Osteocyte (in vitro differentiated cells): ENCODE measurements at places on chromosomes 11 and 22. TPM values are rescaled to one million over a fixed set of nuclear protein-coding genes. Genes with fewer than 3 reads are reported as not detected.
A peak's percentile ranks its signal among the peaks of the same experiment; 100 is the strongest.

LTBP3 gene
- total RNA-seq = 219 and 256 TPM in 2 replicates

CRYBB2 gene
- not detected in 2 replicates for total RNA-seq

- no peak overlapping the region for H3K27ac ChIP-seq
- peaks cover 9% of the 10 kb centered on the region for H3K4me1 ChIP-seq
- H3K27me3 ChIP-seq = no peaks in the 10 kb centered on the region
- no peak for DNase-seq
- H3K36me3 ChIP-seq = peaks cover 9% of the 10 kb centered on the region
Observed at GRCh38 chr22:28299309-28299708, 380.3 kb upstream of the PITPNB start.

DNA sequence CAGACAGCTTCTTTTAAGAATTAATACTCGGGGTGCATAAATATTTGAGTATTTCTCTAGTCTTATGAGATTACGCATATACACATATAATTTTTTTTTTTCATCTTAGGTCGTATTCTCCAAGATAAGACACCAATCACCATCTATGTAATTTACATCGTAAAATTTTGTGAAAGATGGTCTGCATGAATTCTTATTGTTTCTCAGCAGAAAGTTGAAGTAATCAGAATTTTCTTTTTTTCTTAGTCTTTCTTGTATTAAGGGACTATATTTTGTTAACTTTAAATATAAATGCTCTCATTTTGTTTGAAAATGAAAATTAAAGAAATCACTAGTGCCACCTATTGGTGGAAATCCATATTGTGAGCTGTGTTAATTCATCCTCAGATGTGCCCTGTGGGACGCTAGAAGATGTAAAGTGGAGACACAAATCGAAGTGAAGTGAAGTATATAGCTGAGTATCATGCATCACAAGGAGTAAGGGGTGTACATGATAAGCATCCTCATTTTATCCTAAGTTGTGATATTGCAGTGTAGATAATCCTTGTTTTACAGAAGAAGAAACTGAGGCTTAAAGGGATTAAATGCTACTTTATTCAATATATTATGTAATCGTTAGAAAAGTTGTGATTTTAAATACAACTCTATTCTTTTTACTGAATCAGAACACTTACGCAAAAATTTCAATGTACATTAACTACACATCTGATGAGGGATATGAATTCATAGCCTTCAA is 2084.3 kb downstream of the LRRC4C start:
- no peak for DNase-seq
- no peaks in the 10 kb centered on the region for H3K36me3 ChIP-seq
- no peaks in the 10 kb centered on the region for H3K4me1 ChIP-seq
- peaks cover 4% of the 10 kb centered on the region for H3K27me3 ChIP-seq

DNA sequence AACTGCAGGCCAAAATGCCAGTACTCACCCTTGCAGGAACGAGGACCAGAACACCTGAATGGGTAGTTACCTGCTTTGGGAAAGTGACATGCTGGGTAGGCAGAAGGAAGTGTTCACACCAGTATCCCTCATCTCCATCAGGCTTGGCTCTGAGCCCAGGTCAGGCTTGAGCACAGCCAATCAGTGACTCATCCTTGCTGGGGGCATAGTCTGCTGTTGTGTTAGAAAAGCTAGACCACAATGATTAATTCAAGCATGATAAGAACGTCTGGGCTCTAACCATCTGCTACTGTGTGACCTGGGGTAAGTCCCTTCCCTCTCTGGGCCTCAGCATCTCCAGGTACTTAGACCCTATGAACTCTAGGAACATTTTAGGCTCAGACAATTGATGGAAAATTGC is 450.4 kb downstream of the MIAT start:
- peaks cover 95% of the 10 kb centered on the region for H3K4me1 ChIP-seq
- no peak overlapping the region for H3K4me3 ChIP-seq
- peak overlapping the region; percentile 76 for H3K27ac ChIP-seq
- H3K36me3 ChIP-seq = no peaks in the 10 kb centered on the region
- no peak for DNase-seq

GRCh38 chr11:126926376-126926791 is 74.2 kb downstream of the KIRREL3 start:
- H3K36me3 ChIP-seq = no peaks in the 10 kb centered on the region
- H3K27ac ChIP-seq = no peak overlapping the region
- no peaks in the 10 kb centered on the region for H3K27me3 ChIP-seq
- DNase-seq = no peak

DNA sequence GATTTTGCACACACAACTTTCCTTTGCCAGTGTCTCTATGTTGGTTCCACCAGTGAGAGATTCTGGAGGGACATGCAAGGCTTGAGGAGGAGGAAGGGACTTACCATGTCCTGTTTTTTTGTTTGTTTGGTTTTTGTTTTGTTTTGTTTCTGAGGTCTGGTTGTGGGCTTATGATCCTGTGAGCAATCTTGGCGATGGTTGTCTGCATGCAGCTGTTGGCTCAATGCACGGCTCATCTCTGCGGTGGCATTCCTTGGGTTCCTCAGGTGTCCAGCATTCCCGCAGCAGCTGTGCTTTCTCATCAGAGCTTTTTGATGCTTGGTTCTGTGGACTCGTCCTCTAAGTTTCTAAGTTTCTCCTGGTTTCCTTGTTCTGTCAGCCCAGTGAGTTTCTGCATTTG is 4.8 kb upstream of the NNMT start:
- no peak overlapping the region for H3K27ac ChIP-seq
- peaks cover 1% of the 10 kb centered on the region for H3K36me3 ChIP-seq
- H3K27me3 ChIP-seq = peaks cover 3% of the 10 kb centered on the region
- no peak overlapping the region for H3K4me3 ChIP-seq

- no peak overlapping the region for H3K27ac ChIP-seq
- H3K4me1 ChIP-seq = peaks cover 14% of the 10 kb centered on the region
- H3K27me3 ChIP-seq = no peaks in the 10 kb centered on the region
- H3K36me3 ChIP-seq = no peaks in the 10 kb centered on the region
- peak overlapping the region; percentile 64 for H3K4me3 ChIP-seq
Observed at GRCh38 chr11:64165481-64165841, 452 bp downstream of the MACROD1 start.

- no peaks in the 10 kb centered on the region for H3K27me3 ChIP-seq
- peak within 1 kb of the TSS; percentile 96 for H3K4me3 ChIP-seq
- H3K27ac ChIP-seq = peak within 1 kb of the TSS; percentile 93
- H3K4me1 ChIP-seq = peaks cover 26% of the 10 kb centered on the region
- H3K36me3 ChIP-seq = peaks cover 22% of the 10 kb centered on the region
- DNase-seq = peak; percentile 94
Observed at GRCh38 chr22:19447330-19448075, at the start of gene C22orf39. Gene C22orf39, minus strand, starts transcription at chr22:19447711. Its CDS starts 23 bp downstream, at chr22:19447688.

- H3K4me1 ChIP-seq = peaks cover 30% of the 10 kb centered on the region
- H3K27ac ChIP-seq = peak within 1 kb of the TSS; percentile 71
- no peaks in the 10 kb centered on the region for H3K27me3 ChIP-seq
- no peak for DNase-seq
- peak within 1 kb of the TSS; percentile 29 for H3K4me3 ChIP-seq
- H3K36me3 ChIP-seq = no peaks in the 10 kb centered on the region
Observed at GRCh38 chr11:10454878-10455631, at the start of gene AMPD3. Gene AMPD3, plus strand, starts transcription at chr11:10455264. Its CDS starts 6,256 bp downstream, at chr11:10461520.

GRCh38 chr11:18726040-18726439 is at the start of gene IGSF22:
Gene IGSF22, minus strand, starts transcription at chr11:18726188. Its CDS starts 1,952 bp downstream, at chr11:18724236.
- H3K36me3 ChIP-seq = no peaks in the 10 kb centered on the region
- peaks cover 16% of the 10 kb centered on the region for H3K27me3 ChIP-seq
- DNase-seq = no peak
